Fibroblast of the aortic adventitia (primary cell): ENCODE measurements at places on chromosomes 2 and 18. TPM values are rescaled to one million over a fixed set of nuclear protein-coding genes. Genes with fewer than 3 reads are reported as not detected.

- no peak for DNase-seq
Observed at GRCh38 chr18:10076502-10077030, 162.8 kb downstream of the VAPA start.

- DNase-seq: no peak
Observed at GRCh38 chr2:30454571-30454970, 7.5 kb downstream of the LCLAT1 start.

GRCh38 chr18:58209326-58209725, 165.3 kb downstream of the NEDD4L start:
- no peak for DNase-seq

DNA sequence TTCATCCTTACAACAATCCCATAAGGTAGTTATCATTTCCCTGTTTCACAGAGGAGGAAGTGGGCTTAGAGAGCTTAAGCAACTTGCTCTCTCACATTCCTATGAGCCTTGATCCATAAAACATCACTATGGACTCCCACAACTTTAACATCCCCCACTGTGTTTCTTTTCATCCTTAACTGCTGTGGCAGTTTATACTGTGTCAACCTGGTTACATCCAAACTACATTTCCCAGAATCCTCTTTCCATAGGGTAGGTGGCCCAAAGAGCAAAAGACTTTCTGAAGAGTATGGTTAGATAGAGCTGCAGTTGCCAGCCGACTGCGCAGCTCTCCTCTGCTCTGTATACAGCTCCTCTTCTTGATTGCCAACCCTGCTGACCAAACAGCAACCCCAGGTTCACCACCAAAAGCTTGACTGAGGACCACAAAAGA, 22.5 kb downstream of the MAP3K2 start:
- no peak for DNase-seq

DNA sequence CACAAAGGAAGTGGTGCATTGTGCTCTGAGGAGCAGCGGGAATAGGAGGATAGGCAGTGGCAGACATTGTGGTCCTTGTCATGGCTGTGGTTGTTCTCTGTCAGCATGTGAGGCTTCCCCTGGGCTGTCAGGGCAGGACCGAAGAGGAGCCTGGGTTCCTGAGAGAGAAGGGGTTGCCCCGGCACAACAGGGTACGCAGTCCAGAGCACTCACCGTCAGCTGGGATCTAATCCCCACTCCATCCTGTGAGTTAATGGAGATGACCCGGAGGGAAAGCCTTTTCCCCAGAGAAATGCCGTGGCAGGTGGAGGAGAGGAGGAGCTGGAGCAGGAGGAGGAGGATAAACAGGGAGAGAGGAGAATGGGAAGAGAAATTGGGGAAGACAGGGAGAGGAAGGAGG, 396.7 kb upstream of the HS6ST1 start:
- no peak for DNase-seq

GRCh38 chr2:227036527-227036926, 127.5 kb downstream of the COL4A4 start:
- DNase-seq: no peak

DNA sequence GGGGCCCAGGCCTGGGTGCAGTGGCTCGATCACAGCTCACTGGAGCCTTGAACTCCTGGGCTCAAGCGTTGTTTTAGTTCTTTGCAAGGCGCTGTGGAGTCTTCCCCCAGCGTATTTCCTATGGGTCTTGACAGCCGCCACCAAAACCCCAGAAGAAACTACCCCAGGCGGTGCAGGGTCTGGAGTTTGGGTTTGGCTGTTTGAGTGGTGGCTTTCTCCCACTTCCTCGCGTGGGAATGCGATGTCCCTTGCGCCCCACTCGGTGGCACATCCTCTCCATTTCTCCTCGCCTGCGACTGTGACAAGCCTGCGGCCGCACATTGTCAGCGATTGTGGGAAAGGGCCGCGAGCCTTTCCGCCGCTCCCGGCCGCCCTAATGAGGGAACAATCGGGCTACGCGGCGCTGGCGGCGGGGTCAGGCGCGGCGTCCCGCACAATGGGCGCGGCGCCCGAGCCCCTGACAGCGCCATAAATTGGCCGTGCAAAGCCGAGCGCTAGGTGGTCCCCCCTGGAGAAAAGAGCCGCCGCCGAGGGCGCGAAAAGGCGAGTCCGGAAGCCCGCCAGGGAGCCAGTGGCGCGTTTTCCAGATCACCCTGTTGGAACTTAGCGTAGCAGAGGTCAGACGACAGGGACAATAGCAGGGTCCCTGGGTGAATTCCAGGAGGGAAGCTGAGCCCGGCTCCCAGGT, 194.9 kb upstream of the POU3F3 start:
- DNase-seq: no peak

- DNase-seq: no peak
Observed at GRCh38 chr2:160741815-160742214, 248.2 kb upstream of the RBMS1 start.

- DNase-seq: no peak
Observed at GRCh38 chr2:216281316-216281715, 91.0 kb downstream of the MARCHF4 start.

Gene CCDC141
- 1.8 and 2.7 TPM in 2 replicates for total RNA-seq

Gene LCT
- not detected in 2 replicates for total RNA-seq

Gene CRYBA2
- total RNA-seq: not detected in 2 replicates
